ENCODE measurements at places on chromosomes 4 and X.

DNA sequence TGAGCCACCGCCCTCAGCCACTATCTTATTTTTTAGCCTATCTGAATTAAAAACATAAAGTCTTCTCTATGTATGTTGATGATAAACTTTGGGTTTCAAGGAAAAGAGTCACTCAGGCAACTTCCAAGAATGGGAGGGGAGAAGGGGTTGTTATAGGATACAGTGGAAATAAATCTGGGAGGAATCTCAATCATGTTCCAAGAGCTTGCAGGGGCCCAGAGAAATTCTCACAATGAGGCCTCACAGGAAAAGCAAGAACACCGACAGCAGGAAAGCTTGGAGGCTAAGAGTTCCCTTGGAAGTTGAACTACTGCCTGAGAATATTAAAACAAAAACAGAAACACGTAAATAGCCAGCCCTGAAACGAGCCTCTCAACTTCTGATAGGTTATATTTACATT lies 384.6 kb upstream of the IGFBP7 start:
- no peak for DNase-seq

GRCh38 chr4:39933671-39934590 lies 43.8 kb downstream of the PDS5A start:
- no peak for DNase-seq

- no peak for DNase-seq
These were observed 157.1 kb downstream of the VEGFC start for GRCh38 chr4:176635372-176636261.

DNA sequence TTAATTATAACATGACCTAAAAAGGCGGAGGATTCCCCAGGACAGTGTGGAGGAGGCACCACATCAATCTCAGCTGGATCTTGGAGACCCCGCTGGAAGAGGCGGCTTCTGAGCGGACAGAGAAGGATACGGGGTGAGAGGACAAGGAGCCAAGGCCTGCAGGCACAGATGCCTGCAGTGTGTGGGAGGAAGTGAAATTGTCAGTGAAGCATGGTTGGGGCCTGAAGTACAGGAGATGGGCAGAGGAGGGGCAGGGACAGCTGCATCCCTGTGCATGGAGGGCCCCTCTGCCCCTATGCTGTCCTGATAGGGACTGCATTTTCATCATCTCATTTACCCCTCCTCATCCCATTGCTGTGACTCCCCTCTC lies 1.7 kb upstream of the SLC2A9 start:
- no peak for DNase-seq

- no peak for DNase-seq
These were observed 186.2 kb downstream of the RCHY1 start for GRCh38 chr4:75327804-75328512.

GRCh38 chr4:1061760-1062159 lies 50.3 kb downstream of the FGFRL1 start:
- no peak for DNase-seq

DNA sequence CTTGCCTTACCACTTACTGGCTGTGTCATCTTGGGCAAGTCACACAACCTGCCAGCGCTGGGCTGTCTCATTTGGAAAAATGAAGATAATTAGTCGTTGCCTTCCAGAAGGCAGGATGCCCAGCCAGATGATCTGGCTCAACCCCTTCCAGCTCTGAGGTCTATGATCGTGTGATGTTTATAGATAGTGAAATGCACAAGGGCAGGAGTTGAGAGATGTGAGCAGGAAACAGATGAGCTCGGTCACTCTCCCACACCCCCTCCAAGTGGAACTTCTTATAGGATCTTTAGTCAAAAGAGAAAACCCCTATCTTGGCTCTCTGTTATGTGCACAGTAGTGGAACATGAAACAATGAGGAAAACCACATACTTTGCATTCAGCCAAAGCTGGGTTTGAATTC lies 336.8 kb upstream of the PPARGC1A start:
- no peak for DNase-seq

- no peak for DNase-seq
These were observed 202.4 kb downstream of the CHIC2 start for GRCh38 chr4:53861856-53862610.

GRCh38 chr4:98951710-98952109 lies 22.8 kb upstream of the EIF4E start:
- no peak for DNase-seq

DNA sequence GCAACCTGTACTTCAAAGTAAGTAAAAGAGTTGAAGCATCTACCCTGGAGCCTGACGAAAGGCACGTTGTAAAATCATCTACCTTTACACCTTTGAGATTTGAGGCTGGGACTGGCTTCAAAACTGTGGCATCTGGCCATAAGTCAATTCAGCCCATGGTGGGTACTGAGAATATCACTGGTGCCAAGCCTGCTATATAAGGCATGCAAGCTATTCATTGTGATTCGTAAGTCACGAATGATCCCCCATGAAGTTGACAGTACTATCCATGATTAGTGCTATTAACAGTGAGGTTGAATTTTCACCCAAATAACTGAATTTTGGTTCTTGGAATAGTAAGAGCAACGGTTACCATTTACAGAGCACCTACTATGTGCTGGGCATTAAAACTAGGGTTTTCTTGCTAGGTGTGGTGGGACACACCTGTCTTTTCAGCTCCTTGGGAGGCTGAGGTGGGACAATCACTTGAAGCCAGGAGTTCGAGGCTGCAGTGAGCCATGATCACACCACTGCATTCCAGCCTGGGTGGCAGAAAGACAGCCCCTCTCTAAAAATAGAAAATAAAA lies 39.8 kb downstream of the IRF2 start:
- no peak for DNase-seq

GRCh38 chr4:16931339-16932305 lies 33.2 kb upstream of the LDB2 start:
- no peak for DNase-seq

GRCh38 chr4:158500054-158500453 lies 21.6 kb upstream of the RXFP1 start:
- no peak for DNase-seq

- DNase-seq, result no peak
These were observed 79.7 kb downstream of the SHROOM2 start for GRCh38 chrX:9865804-9866472.

Measured in activated CD8-positive, alpha-beta memory T cell treated with anti-CD3 and anti-CD28 coated beads for 1 hour (primary cell).